ENCODE measurements at places on chromosomes 4 and X.

DNA sequence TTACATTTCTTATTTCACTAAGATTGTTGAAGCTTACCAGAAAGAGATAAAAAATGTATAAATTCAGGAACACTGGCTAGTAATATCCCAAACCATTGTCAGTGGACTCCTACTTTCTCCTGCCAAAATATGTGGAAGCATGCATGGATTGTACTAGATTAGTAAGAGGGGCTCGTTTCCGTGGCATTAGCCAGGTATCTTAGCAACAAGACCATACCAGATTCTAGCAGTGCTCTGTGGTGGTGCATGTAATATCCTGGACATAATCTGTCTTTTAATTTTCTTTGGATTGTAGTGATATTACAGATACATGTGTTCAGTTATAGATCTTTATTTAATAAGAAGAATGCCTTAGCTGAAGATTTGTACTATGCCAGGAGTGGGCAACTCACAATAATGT lies 371.9 kb upstream of the PITX2 start:
- no peak for DNase-seq

DNA sequence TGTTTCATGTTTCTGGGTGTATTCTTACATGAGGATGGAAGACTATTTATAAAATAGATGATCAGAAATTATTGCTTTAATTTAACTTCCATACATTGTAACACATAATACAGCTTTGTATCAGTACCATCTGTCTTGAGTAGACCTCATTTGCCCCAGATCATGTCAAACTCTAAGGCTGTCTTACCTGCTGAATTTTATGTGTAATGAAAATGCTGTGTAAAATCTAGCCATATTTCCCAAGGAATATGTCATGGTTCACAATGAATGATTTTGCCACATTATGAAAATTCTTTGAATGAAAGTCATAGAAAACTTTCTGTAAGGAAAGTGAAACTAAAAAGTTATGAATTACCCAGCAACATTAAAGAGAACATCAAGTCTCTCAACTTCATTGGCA lies 7.4 kb downstream of the BDH2 start:
- DNase-seq: no peak

GRCh38 chr4:22496165-22496813 lies 19.6 kb downstream of the ADGRA3 start:
- DNase-seq: no peak

- DNase-seq: no peak
Observed at GRCh38 chr4:27619435-27619834, 758.8 kb downstream of the STIM2 start.

DNA sequence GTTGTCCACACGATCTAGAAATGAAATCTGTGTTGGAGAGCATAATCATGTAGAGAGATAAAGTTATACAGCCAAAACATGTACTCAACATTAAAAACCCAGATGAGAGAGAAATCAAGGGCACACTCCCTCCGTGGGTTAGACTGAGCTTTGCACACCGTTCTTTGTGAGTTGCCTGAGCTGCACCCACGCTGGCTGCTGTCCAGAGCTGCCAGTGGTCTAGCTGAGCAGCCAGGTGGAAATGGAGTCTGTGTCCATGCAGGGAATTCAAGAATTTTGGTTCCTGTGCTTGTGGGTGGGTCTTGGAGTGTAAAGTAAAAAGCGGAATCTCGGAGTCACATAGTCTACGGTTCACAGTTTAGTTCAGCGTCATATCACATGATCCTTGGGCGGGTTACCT lies 84.6 kb downstream of the GPR143 start:
- no peak for DNase-seq

GRCh38 chr4:3747581-3747904 lies 18.6 kb upstream of the ADRA2C start:
- no peak for DNase-seq

GRCh38 chrX:17882680-17883079 lies 21.6 kb upstream of the RAI2 start:
- no peak for DNase-seq

DNA sequence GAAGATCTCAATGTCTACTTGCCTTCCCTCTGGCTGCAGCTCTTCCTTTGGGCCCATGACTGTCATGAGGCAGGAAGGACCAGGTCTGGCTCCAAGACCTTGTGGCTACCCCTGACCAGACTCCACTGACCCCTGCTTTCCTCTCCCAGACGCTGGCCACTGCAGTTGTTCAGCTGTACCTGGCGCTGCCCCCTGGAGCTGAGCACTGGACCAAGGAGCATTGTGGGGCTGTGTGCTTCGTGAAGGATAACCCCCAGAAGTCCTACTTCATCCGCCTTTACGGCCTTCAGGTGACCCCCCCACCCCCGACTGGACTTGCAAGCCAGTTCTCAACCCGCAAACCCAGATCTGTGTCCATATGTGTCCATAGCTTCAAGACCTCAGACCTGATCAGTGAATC lies 535 bp downstream of the WAS start:
- no peak for DNase-seq

DNA sequence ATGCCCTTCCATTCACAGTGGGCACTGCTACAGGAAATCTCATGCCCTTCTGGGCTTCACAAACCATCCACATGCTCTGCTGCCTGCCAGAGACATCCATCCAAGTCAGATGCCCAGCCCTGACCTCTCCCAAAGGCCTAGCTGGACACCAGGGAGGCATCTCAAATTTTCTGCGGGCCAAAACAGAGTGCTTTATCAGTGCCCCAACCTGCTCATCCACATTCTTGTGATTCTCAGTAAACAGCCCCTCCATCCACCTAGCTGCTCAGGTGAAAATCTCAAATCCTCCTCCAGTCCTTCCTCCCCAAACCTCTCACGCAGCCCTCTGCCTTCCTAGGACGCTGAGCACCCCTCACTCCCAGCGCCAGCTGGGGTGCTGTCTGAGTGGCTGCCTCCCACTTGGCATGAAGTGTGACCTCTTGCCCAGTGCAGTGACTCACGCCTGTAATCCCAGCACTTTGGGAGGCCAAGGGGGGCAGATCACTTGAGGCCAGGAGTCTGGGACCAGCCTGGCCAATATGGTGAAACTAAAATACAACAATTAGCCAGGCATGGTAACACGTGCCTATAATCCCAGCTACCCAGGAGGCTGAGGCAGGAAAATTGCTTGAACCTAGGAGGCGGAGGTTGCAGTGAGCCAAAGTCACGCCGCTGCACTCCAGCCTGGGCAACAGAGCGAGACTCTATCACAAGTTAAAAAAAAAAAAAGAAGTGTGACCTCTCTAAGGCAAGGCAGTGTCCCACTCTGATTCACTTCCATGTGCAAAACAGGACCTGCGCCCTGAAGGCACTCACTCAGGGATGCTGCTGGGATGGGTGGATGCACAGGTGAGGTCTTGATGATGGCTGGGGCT lies 1.7 kb upstream of the AFAP1 start:
- DNase-seq: no peak

DNA sequence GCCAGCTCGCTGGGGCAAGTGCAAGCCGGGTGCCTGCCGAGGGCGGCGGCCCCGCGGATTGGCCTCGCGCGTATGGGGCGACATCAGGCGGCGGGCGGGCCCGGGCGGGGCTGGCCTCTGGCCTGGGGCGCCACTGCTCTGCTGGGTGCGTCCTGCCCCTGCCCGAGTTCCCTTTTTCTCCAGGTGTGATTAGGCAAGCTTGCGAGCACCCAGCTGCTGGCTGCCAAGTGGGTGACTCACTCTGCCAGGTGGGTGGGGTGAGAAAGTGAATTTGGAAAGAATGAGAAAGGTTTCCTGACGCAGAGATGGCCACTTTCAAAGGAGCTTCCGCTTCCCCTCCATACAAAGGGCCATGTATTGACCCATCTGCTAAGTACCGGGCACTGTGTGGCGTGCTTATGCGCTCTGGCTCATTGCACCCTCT lies 32.5 kb downstream of the FGFBP1 start:
- no peak for DNase-seq

DNA sequence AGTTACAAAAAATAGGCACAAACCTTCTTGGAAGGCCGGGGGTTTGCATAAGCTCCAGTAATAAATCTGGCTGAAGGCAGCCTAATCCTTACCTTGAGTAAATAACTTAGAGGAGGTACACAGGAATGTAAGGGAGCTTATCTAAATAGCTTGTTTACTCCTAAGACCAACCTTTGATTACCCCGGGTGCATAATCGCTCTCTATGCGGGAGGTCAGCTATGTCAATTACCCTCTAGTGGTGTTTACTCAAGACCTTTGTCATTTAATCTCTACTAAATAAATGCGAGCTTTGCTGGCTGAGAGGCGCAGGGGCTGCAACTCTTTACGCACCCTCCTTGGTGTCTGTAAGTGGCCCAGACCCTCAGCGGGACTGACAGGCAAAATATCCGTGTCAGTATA lies 50.2 kb upstream of the MAP9 start:
- DNase-seq: no peak

- no peak for DNase-seq
Observed at GRCh38 chr4:101205916-101206315, 141.4 kb downstream of the PPP3CA start.

DNA sequence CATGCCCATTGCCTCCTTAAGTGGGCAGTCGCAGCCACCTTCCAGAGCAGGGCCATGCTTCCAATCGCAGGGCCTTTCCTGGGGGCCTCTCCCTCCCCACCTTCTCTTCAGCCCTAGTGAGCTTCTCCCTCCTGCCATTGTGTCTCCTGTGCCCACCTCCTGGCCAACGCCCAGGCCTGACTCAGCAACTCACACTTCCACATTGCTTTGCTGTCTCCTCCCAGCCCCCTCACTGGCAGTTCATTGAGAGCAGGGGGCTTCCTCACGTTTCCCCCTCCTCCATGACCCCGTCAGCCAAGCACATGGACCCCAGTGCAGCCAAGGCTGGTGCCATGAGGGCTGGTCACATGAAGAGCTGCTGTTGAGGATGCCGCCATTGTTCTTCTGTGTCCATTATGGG lies 25.9 kb downstream of the HTRA3 start:
- DNase-seq: no peak

- DNase-seq: no peak
Observed at GRCh38 chr4:23853986-23854660, 35.7 kb downstream of the PPARGC1A start.

DNA sequence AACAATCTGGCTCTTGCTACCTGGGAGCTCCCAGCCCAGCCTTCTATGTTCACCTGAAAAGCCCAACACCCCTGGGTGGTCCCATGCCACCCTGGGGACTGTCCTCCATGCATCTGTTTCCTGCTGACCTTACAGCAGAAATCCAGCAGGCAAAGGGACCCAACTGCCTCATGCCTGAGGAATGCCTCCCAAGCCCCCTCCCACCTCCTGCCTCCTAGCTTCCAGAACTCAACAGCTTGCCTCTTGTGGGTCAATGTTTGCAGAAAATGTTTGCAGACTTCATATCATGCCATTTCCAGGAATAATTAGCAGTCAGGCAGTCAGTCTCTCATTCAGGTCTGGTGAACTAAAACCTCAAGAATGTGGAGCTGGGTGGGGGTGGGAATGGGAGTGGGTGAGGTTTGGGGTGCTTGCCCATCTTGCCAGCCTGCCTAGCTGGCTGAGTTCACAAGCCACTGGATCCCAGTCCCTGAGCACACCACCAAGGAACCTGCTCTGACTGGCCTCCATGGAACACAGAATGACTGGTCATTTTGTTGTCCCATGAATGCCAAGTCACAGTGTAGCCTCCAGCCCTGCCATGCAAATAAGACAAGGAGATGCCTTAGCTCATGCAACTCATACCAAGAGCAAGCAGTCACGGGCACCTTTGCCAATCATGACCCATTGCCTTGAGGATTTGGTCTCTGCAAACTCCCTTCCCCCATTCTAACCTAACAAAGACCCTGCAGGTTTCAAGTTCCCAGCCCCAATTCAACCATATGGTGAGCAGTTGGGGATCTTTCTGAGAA lies 12.1 kb upstream of the PLAC1 start:
- DNase-seq: no peak

DNA sequence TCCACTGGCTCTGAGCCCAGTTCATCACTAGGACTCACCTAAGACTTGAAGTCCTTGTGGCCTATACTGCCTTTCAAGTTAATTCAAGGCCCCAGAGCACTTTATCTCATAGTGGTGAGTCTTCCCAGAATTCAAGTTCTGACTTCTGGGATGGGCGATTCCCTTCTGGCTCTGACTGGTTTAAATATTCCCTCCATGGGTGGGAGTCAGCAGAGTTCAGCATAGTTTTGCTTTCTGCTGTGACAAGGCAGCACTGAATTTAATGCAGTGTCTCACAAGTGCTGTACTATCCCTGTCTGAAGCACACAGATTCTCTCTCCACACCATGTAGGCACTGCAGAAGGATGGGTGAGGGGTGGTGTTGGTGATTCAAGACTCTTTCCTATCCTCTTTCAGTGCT lies 46.5 kb downstream of the KLF8 start:
- no peak for DNase-seq

DNA sequence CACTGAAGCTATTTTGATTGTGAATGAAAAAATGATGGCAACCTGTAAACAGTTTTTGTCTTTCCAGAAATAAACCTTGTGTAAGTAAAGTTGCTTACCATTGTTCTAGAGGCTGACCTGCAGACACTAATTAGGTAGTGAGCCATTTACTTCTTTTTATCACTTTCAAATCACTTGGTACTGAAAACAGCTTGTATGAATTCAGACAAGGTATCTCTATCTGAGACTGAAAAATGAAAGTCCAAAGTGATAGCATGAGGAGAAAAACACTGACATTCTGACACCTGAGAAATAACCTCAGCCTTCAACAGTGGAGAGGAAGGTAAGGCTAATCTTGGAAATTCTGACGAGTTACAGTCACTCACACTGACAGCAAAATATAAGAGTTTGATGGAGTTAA lies 238.8 kb downstream of the GPC3 start:
- DNase-seq: no peak

- DNase-seq: no peak
Observed at GRCh38 chr4:108473163-108473720, 147.1 kb upstream of the RPL34 start.

DNA sequence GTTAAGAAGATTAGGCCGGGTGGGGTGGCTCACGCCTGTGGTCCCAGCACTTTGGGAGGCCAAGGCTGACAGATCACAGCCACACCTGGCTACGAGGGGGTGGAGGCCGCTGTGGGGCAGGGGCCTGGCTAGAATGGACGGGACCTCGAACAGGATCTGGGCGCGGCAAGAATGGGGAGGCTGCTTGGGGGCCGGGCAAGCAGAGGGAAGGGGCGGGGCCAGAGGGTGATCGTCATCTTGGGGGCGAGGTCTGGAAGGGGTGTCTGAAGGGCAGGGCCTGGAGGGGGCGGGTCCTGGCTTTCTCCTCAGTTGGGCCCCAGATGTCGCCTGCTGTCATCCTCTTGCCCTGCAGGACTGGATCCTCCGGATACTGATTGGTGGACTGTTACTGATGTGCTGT lies 57.3 kb upstream of the ENPEP start:
- no peak for DNase-seq

DNA sequence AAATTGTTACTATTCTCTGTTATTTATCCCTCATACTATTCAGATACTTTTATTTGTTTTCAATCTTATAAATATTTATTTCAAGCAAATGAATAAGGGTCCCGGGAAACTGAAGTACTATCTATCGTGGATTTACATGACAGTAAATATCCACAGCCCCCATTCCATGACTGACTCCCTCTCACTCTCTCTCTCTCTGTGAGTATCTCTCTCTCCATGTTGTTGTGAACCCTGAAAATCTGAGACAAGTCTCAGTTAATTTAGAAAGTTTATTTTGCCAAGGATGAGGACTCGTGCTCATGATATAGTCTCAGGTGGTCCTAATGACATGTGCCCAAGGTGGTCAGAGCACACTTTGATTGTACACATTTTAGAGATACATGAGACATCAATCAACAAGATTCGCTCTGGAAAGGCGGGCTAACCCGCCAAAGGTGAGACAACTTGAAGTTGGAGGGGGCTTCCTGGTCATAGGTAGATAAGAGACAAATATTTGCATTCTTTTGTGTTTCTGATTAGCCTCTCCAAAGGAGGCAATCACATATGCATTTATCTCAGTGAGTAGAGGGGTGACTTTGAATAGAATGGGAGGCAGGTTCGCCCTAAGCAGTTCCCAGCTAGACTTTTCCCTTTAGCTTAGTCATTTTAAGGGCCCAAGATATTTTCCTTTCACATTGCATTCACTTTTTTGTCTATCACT lies 986.4 kb downstream of the NLGN4X start:
- DNase-seq: no peak
